ENCODE measurements at places on chromosomes 3 and 15.

DNA sequence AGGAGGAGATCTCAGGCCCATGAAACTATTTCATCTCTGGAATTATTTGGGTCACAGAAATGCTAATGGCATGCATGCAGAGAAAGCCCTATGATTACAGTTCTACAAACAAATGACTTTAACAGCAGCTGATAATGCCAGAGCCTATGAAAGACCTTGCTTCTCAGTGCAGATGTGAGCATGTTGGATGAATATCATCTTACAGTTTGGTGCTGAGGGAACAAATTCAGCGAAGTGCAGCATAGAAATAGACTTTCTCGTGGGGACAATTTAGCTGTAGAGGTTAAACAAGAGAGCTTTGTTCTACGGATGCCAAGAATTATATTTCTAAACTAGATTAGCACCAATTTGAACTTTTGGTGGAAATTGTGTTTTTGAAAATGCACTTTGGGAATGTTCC lies 27.7 kb downstream of the PTX3 start:
- DNase-seq: no peak

GRCh38 chr3:166986000-166986399 lies 394.1 kb downstream of the ZBBX start:
- no peak for DNase-seq

DNA sequence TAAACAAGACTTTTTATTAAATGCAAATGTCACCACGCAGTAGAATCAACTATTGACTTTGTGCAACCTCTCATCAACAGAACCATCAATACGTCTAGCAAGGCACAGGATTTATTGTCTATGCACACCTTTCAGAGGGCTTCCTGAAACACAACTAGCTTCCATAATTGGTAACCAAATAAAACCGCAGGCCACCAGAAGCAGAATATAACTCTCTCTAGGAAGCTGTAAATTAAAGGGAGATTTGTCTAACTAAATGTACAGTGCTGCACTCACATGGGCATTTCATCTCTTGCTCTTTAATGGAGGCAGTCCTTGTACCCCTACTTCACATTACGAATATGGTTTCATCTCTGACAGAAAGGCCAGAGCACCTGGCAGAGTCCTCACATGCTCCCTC lies 93.0 kb downstream of the FHIT start:
- DNase-seq: no peak

DNA sequence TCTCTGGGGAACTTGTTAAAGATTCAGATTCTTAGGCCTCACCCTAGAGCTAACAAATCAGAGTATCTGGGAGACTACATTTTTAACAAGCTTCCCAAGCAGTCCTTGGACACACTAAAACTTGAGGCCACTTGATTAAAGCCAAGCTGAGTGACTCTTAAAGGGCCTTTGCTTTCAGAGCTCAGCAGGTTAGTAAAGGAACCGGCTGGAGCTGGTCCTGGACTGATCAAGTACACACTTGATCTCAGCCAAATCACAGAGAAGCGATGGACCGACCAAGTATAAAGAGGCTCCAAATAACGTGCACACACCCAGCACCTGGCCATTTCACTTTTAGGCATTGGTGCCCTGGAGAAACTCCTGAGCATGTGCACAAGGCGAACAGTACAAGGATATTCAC lies 12.9 kb upstream of the TM6SF1 start:
- no peak for DNase-seq

DNA sequence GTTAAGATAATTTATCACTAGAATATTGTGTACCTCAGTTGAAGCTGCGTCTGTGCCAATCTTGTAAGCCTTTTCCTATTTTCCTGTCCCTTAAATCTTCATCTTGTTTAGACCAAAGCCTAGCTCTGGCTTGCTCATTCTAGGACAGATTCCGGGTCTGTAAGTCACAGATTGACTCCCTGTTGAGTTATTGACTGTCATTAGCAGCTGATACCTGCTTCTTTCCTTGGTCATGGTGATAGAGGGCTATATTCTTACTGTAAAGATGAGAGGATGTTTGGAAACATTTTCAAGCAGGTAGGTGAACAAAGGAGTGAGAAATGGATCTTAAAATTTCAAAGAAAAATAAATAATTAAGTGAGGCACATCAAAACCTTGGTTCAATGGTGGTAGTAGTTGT lies 200.2 kb downstream of the KCNH8 start:
- DNase-seq: no peak

DNA sequence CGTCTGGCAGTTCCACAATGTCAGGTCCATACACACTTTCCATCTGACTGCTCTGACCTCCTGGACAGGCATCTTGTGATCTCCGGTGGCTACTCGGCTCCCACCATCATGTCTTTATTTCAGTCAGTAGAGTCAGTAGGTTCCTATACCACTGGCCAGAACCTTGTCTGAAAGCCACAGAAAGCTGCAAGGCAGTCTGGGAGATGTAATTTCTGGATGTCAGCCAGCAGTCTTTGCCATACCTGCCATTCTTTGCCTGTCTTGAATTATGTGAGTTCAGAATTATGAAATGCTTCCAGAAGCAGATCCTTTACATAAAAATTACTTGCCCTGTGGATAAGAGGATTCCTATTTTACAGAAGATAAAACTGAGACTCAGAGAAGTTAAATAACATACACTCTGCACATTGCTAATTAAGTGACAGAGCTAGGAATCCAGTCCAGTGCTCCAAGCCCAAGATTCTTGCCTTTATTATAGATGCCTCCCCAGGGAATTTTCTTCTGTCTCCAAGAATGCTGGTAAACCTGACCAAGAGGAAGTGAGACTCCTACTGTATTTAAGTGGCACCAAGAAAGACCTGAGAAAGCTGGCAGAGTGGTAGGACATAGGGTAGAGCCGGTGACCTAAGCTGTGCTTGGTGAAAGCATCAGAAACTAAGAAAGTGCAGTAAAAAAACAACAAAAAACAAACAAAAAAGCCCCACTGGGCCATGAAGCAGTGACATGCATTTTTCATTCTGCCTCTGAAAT lies 75.6 kb downstream of the IQCH start:
- DNase-seq: no peak

GRCh38 chr3:101988596-101988995 lies 139.3 kb downstream of the NFKBIZ start:
- DNase-seq: no peak

- DNase-seq: no peak
These were observed 65.8 kb downstream of the PIK3CB start for GRCh38 chr3:138768946-138769345.

GRCh38 chr15:92603278-92603677 lies 52.3 kb downstream of the FAM174B start:
- no peak for DNase-seq

DNA sequence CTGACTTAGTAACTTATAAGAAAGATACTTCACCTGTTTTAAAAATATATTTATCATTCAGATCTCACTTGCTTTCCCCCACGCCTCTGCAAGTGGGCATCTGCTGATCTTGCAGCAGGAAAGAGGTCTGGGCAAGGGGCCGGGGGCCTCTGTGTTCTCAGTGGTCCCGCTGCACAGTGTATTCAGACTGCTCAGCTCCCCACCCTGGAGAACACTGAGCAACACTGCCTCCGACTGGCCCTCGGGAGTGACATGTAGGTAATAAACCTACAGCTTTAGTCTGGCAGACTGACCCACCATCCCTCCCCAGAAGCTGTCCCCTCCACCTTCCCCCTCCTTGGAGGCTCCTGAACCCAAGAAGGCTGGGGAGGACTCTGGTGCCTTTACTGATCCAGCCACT lies 43.8 kb downstream of the GABRB3 start:
- DNase-seq: no peak

DNA sequence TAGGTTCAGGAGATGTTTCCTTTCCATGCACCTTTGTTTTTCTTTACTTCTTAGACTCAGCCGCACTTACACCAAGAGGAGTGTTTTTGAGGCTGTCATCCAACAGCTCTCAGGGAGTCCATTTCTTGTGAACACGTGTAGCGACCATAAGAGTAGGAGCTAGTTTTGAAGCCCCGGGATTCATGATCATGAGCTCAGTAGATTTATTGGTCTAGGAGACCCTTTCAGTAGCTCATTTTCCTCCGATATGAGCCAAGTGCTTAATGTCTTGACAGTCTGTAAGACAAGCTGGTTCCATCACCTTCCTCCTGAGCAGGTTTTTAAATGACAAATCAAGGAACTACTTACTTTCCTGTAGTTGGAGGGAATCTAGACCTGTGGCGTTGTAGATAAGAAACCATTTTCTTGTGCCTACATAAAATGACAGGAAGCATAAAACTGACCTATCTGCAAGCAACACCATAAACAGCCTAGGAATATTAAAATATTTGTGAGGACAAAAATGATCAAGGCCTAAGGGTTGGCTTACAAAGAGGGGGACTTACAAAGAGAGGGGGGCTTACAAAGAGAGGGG lies 172.6 kb upstream of the BHLHE40 start:
- DNase-seq: no peak

DNA sequence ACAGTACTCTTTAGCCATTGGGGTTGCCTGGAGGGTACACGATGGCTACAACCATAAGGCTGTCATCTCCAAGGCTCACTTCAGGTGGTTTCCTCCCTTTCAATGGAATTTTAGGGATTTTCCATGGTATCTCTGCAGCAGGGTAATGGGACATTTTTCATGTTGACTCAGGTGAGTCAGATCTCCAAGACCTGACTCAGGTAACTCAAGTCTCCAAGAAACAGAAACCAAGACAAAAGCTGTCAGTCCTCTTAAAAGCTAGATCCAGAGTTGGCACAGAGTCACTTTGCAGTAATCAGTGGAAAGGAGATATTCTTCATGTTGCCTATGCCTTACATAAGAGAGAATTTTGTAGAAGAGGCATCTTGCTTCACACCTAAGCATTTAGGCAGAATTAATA lies 375.8 kb upstream of the ARPP21 start:
- no peak for DNase-seq

DNA sequence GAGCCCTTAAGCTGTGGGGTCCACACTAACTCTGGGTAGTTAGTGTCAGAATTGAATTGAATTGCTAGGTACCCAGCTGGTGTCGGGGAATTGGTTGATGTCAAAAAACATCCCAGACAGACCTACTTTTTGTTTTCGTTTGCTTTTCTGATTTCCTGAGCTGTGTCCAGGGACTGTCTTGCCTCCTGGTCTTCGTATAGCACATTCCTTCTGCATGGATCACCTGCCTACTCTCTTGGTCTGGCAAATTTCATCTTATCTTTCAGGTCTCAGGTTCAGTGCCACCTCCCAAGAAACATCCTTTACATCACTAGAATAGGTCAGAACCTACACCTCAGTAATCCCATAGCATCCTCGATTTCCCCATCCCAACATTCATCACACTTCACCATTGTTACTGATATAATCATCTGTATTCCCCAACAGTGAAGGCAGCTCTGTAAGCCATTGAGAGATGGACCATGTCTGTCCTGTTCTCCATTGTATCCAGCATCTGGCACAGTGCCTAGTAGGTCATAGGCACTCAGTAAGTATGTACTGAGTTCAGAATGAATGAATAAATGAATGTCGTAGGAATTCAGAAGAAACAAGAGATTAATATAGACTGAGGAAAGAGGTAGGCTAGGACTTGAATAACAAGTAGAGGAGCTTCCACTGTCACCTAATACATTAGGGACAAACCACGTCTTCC lies 81.2 kb downstream of the ANP32A start:
- peak; percentile 24 for DNase-seq

Data from anterior cingulate cortex (tissue), 58 donors.